ENCODE measurements at places on chromosomes 2 and 18.

DNA sequence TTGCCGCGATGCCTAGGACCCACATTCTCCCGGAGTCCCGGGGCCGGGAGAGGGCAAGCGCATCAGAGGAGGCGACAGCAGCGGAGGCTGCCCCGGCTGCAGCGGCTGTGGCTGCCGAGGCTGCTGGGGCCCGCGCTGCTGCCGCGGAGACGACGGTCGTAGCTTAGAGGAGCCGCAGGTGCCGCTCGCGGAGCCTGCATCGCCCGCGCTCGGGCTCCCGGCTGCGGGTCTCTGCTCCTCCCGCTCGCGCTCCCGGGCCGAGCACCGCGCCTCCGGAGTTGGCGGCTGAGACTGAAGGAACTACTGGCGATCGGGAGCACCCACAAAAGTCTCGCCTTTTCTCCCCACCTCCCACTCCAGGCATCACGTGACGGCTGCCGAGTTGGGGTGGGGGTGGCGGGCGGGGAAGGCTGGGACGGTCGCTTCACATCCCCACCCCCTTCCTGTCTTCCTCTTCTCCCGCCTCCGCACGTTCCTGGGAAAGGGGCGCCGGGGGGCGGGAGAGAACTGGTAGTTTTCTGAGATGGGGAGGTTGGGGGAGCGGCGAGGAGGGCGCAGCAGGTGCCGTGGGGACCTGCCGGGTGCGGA, at the start of gene LYPD1:
TSS of gene LYPD1 (minus strand) at position 298 of the 588 bp plus-strand sequence. CDS start at position 25, 273 bp downstream.
- H3K27me3 ChIP-seq = peaks cover 11% of the 10 kb centered on the region
- DNase-seq = no peak

GRCh38 chr2:182638667-182639066, 77.4 kb upstream of the DNAJC10 start:
- no peaks in the 10 kb centered on the region for H3K4me1 ChIP-seq
- no peak overlapping the region for H3K4me3 ChIP-seq
- no peak overlapping the region for H3K27ac ChIP-seq
- no peaks in the 10 kb centered on the region for H3K36me3 ChIP-seq
- no peak for DNase-seq
- no peaks in the 10 kb centered on the region for H3K27me3 ChIP-seq

GRCh38 chr2:173817582-173817981, 147.6 kb downstream of the SP3 start:
- no peak overlapping the region for H3K27ac ChIP-seq
- H3K4me3 ChIP-seq = no peak overlapping the region
- no peaks in the 10 kb centered on the region for H3K4me1 ChIP-seq
- no peaks in the 10 kb centered on the region for H3K36me3 ChIP-seq
- DNase-seq = no peak

GRCh38 chr2:71181316-71181715, 45.6 kb downstream of the PAIP2B start:
- no peaks in the 10 kb centered on the region for H3K36me3 ChIP-seq
- H3K4me1 ChIP-seq = no peaks in the 10 kb centered on the region
- H3K4me3 ChIP-seq = no peak overlapping the region
- no peaks in the 10 kb centered on the region for H3K27me3 ChIP-seq

- no peaks in the 10 kb centered on the region for H3K27me3 ChIP-seq
- H3K27ac ChIP-seq = no peak overlapping the region
- H3K4me1 ChIP-seq = no peaks in the 10 kb centered on the region
These were observed 12.5 kb downstream of the SPTBN1 start for GRCh38 chr2:54468673-54469072.

GRCh38 chr2:117953231-117953630, 60.6 kb downstream of the CCDC93 start:
- H3K4me1 ChIP-seq = no peaks in the 10 kb centered on the region
- no peak overlapping the region for H3K4me3 ChIP-seq
- H3K27ac ChIP-seq = no peak overlapping the region

DNA sequence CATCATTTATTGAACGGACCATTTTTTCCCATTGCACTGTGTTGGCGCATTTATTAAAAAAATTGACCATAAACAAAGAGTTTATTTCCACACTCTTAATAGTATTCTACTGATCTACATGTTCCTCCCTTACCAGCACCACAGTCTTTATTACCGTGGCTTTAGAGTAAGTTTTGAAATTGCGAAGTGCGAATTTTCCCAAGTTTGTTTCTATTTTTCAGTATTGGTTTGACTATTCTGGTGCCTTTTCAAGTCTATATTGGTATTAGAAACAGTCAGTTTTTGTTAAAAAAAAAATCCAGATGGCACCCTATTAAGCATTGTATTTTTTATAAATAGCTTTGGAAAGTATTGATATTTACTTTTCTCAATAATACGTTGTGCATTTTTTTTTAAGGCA, 795.1 kb upstream of the HS6ST1 start:
- H3K4me1 ChIP-seq = no peaks in the 10 kb centered on the region
- DNase-seq = no peak
- no peak overlapping the region for H3K27ac ChIP-seq
- no peak overlapping the region for H3K4me3 ChIP-seq
- H3K36me3 ChIP-seq = no peaks in the 10 kb centered on the region

DNA sequence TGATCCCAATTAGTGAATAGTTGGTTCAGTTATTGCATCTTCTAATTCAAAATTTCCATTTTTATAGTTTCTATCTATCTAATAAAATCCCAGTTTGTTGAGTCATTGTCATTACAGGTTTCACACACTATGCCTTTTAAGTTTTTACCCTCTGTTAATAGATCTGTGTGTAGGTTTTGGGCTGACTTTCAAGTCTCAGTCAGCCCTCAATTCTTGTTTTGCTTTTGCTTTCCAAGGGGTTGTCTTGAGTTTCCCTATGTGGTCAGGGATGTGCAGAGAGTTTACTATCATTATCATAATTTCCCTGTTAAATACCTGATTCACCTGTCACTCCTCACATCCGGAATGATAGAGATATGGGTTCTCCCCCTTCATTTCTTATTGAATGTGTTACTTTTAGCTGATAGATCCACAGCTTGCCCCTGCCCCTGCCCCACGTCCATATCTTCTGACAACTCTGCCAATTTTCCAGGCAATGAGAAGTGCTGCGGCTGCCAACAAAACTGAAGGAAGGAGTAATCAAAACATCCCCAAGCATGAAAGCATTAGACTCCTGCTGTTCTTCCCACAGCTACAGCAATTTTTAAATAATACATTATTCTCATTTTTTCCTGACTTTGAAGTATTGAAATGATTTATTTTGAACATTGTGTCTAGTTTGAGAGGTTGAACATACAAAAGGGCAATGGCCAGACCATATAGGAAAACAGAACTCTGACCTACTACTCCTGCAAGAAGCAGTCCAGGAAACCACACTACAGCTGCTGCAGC, 1064.8 kb downstream of the SUCLG1 start:
- no peaks in the 10 kb centered on the region for H3K36me3 ChIP-seq
- H3K27ac ChIP-seq = no peak overlapping the region
- H3K4me1 ChIP-seq = no peaks in the 10 kb centered on the region
- no peak for DNase-seq

GRCh38 chr2:240440704-240441320, 5.3 kb downstream of the GPC1 start:
- peak; percentile 51 for DNase-seq
- H3K36me3 ChIP-seq = no peaks in the 10 kb centered on the region
- H3K4me3 ChIP-seq = no peak overlapping the region
- H3K4me1 ChIP-seq = no peaks in the 10 kb centered on the region
- H3K27ac ChIP-seq = no peak overlapping the region

GRCh38 chr2:73074110-73075069, 2.9 kb upstream of the SFXN5 start:
- H3K4me1 ChIP-seq = peaks cover 4% of the 10 kb centered on the region
- H3K27ac ChIP-seq = no peak overlapping the region
- H3K4me3 ChIP-seq = no peak overlapping the region
- no peak for DNase-seq
- no peaks in the 10 kb centered on the region for H3K36me3 ChIP-seq
- no peaks in the 10 kb centered on the region for H3K27me3 ChIP-seq

- H3K27ac ChIP-seq = no peak overlapping the region
- H3K4me3 ChIP-seq = no peak overlapping the region
- no peaks in the 10 kb centered on the region for H3K36me3 ChIP-seq
- H3K27me3 ChIP-seq = no peaks in the 10 kb centered on the region
- no peak for DNase-seq
- no peaks in the 10 kb centered on the region for H3K4me1 ChIP-seq
These were observed 93.1 kb downstream of the ARL4C start for GRCh38 chr2:234403751-234404150.

GRCh38 chr2:240733803-240734495, 42.3 kb downstream of the AQP12A start:
- H3K27ac ChIP-seq = no peak overlapping the region
- H3K4me1 ChIP-seq = no peaks in the 10 kb centered on the region
- no peaks in the 10 kb centered on the region for H3K27me3 ChIP-seq
- H3K4me3 ChIP-seq = no peak overlapping the region

DNA sequence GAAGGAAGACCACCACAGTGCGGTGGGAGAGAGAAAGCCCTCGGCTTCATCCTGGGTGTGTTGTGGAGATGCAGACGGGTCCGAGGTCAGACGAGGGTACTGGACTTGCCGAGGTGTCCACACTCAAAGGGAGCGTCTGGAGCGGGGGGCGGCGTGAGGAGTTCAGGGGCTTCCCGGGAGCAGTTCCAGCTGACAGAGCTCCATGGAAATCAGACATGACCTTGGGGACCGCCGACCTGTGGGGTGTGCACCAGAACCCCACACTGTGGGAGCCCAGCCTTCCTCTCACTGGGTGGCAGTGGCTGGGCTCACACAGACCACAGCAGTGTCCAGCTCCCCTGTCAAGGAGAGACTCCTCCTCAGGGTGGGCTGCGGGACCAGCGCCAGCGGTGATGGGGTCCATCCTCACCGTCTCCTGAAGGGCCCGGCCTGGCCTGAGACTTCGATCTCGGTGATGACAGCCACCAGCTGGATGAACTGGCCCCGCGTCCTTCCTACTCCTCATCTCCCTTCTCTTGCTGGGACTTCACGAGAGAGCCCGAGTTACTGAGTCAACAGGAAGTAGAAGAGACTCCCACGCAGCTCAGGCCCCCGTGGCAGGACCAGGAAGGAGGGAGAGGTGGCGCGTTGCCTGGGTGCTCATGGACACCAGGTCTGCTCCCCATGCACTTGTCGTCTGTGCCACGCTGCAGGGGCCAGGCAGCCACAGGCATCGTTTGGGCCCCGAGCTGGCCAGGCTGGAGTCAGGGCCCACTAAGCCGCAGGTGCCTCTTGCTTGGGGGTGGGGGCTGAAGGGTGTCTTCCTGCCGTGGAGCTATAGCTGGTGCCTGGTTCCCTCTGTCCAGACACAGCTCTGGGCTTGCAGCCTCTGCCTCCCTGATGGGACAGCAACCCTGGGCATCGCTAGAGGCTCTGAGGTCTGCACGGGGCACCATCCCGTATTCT, 101.9 kb upstream of the CTDP1 start:
- H3K27ac ChIP-seq = no peak overlapping the region
- no peaks in the 10 kb centered on the region for H3K27me3 ChIP-seq
- peak; percentile 51 for DNase-seq
- H3K4me3 ChIP-seq = no peak overlapping the region

DNA sequence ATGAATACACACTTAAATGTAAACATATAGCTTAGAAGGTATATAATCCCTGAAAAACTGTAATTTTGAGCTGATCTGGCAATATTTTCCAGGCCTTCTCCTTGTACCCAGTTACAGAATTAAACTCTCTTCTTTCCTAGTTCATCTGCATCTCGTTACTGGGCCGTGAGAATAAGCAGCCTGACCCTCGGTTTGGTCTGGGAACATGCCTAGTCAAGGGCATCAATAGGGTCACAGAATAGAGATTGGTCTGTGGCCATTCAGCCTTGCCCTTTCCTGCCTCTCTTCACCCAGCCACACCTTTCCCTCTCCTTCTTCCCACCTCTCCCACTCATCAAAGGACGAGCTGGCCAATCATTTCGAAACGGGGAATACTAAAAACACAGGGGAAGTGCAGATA, 27.3 kb downstream of the SULT1C2 start:
- DNase-seq = no peak
- H3K27me3 ChIP-seq = no peaks in the 10 kb centered on the region
- no peaks in the 10 kb centered on the region for H3K36me3 ChIP-seq
- no peaks in the 10 kb centered on the region for H3K4me1 ChIP-seq
- H3K4me3 ChIP-seq = no peak overlapping the region

- H3K4me3 ChIP-seq = no peak overlapping the region
- no peaks in the 10 kb centered on the region for H3K27me3 ChIP-seq
- DNase-seq = no peak
- H3K27ac ChIP-seq = no peak overlapping the region
- H3K36me3 ChIP-seq = no peaks in the 10 kb centered on the region
These were observed 242.7 kb downstream of the CNTNAP5 start for GRCh38 chr2:124267794-124268193.

- no peak overlapping the region for H3K27ac ChIP-seq
- no peak for DNase-seq
- H3K4me3 ChIP-seq = no peak overlapping the region
- H3K4me1 ChIP-seq = peaks cover 23% of the 10 kb centered on the region
- H3K36me3 ChIP-seq = no peaks in the 10 kb centered on the region
- no peaks in the 10 kb centered on the region for H3K27me3 ChIP-seq
These were observed 2.3 kb downstream of the ZC3H6 start for GRCh38 chr2:112277596-112278220.

DNA sequence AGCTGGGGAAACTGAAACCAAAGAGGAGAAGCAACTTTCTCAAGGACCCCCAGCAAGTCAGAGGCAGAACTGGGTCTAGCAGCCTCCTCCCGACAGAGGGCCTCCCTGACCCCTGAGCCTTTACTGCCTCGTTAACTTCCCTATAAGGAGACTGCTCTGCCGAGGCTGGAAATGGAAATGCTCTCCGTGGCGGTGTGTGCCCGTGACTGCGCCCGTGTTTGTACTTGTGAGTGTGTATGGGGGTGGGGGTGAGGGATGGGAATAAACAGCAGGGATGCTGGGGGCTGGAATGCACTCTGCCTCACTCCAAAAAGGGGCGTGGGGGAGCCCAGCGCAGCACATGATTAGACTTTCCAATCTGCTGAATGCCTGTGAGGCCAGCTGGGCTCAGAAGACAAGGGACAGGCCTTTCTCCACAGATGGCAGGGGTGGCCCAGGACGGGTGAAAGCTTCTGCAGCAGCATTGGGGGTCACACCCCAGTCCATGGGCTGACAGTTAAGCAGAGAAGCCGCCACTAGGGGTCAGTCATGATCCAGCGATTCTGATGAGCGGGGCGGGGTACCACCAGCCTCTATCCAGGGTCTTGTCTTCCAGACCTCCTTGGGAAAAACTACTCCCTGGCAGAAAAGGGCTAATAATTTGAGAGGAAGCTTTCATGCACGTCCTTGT, 26.8 kb downstream of the MPHOSPH10 start:
- H3K27ac ChIP-seq = no peak overlapping the region
- H3K36me3 ChIP-seq = no peaks in the 10 kb centered on the region
- peak; percentile 44 for DNase-seq

- no peaks in the 10 kb centered on the region for H3K36me3 ChIP-seq
- H3K4me3 ChIP-seq = no peak overlapping the region
- no peaks in the 10 kb centered on the region for H3K4me1 ChIP-seq
- H3K27ac ChIP-seq = no peak overlapping the region
- no peaks in the 10 kb centered on the region for H3K27me3 ChIP-seq
These were observed 127.1 kb upstream of the CDH7 start for GRCh38 chr18:65623676-65624075.

GRCh38 chr2:88709181-88709631, 17.7 kb downstream of the RPIA start:
- H3K27ac ChIP-seq = no peak overlapping the region
- no peaks in the 10 kb centered on the region for H3K4me1 ChIP-seq

DNA sequence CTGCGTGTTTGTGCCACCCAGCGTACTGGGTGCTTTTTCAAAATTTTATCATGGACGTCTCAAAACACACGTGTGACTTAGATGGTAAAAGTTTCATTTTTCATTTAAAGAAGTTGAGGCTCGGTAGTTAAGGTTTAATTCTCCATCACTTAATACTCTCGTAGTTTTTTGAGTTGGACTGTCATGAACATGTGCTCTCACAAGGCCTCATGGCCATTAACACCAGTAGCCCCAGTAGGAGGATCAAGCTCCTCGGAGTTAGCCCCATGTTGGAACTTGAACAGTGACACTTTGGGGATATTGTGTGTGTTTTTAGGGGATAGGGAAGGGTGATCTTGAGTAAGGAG, 15.3 kb downstream of the NMUR1 start:
- H3K4me3 ChIP-seq = peak overlapping the region; percentile 42
- H3K27ac ChIP-seq = peak overlapping the region; percentile 60
- DNase-seq = no peak
- no peaks in the 10 kb centered on the region for H3K27me3 ChIP-seq
- H3K4me1 ChIP-seq = no peaks in the 10 kb centered on the region

Data from right lobe of liver (tissue), 6 donors.